Thymus (tissue), 14 donors: ENCODE measurements at places on chromosomes 16 and 17. TPM values are rescaled to one million over a fixed set of nuclear protein-coding genes. Genes with fewer than 3 reads are reported as not detected.

DNA sequence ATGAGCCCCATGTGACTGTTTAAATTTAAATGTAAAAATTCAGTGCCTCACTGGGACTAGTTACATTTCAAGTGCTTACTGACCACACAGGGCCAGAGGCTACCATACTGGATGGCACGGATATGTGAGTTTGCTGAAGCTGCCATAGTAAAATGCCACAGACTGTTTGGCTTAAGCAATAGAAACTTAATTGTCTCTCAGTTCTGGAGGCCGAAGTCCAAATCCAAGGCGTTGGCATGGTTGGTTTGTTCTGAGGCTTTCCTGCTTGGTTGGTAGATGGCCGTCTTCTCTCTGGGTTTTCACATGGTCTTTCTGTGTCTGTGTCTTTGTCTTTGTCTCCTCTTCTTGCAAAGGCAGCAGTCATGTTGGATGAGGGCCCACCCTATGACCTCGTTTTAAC lies 878.9 kb upstream of the RBFOX1 start:
- H3K27ac ChIP-seq = no peak overlapping the region
- H3K4me1 ChIP-seq = no peaks in the 10 kb centered on the region
- no peak for DNase-seq
- no peaks in the 10 kb centered on the region for H3K27me3 ChIP-seq
- no peak overlapping the region for H3K4me3 ChIP-seq

DNA sequence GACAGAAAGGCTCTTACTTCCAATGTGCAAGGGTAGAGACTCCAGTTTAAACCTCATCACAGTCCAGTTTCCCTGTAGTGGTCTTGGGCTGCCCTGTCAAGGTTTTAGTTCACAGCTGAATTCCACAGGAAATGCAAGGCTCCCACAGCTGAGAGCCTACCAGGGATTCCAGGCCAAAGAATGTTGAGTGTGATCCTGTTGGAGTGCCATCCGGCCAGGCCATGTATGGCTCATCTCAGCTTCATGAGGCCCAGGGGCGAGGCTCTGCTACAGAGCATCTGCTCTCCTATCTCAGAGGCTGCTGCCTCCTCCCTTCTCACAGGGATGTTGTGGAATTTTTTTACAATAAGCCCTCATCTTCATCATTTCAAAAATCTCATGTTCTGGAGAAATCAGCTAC lies 239.8 kb upstream of the CCL2 start:
- no peaks in the 10 kb centered on the region for H3K36me3 ChIP-seq
- no peak overlapping the region for H3K27ac ChIP-seq
- no peaks in the 10 kb centered on the region for H3K4me1 ChIP-seq
- no peak for DNase-seq
- H3K27me3 ChIP-seq = no peaks in the 10 kb centered on the region

UNC13D gene
- 43.2 TPM for total RNA-seq

DNA sequence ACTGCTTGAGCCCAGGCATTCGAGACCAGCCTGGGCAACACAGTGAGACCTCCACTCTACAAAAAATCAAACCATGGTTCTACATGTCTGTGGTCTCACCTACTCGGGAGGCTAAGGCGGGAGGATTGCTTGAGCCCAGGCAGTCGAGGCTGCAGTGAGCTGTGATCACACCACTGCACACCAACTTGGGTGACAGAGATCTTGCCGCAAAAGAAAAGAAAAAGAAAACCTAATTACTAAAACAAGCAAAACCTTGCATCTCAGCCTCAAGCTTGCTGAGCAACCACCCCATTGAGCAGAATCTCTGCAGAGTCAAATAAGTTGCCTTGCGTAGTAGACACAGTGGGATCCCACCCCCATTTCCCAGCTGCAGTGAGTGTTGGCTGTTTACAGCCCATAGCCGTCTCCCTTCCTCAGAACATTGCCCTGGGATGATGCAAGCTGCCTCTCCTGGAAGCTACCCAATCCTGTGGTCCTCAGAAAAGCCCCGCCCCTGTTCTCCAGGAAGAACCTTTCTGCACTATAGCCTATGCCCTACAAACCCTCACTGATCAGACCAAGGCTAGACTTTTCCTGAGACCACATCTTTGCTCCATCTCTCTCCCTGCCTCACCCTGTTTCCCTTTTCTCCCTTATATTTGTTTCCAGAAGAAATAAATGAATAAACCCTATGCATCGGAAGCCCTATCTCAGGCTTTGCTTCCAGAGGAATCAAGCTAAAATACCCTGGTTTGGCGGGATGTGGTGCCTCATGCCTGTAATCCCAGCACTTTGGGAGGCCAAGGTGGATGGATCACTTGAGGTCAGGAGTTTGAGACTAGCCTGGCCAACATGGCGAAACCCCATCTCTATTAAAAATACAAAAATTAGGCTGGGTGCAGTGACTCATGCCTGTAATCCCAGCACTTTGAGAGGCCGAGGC lies 16.7 kb upstream of the ERN2 start:
- H3K36me3 ChIP-seq = no peaks in the 10 kb centered on the region
- no peak overlapping the region for H3K27ac ChIP-seq
- H3K4me1 ChIP-seq = no peaks in the 10 kb centered on the region
- no peak for DNase-seq

GRCh38 chr17:53033297-53033696 lies 789.4 kb upstream of the KIF2B start:
- no peaks in the 10 kb centered on the region for H3K4me1 ChIP-seq
- no peaks in the 10 kb centered on the region for H3K27me3 ChIP-seq
- no peak overlapping the region for H3K27ac ChIP-seq
- no peaks in the 10 kb centered on the region for H3K36me3 ChIP-seq
- DNase-seq = no peak

SDR42E2 gene
- total RNA-seq = 0.05 TPM

TMUB2 gene
- 21.4 TPM for total RNA-seq

NPB gene
- total RNA-seq = 1.7 TPM

- H3K27ac ChIP-seq = no peak overlapping the region
- no peaks in the 10 kb centered on the region for H3K4me1 ChIP-seq
- no peak for DNase-seq
- H3K4me3 ChIP-seq = no peak overlapping the region
- H3K27me3 ChIP-seq = no peaks in the 10 kb centered on the region
Measured at GRCh38 chr16:49663081-49664065, 192.5 kb downstream of the ZNF423 start.

GRCh38 chr16:8087597-8088289 lies 502.6 kb downstream of the TMEM114 start:
- H3K27ac ChIP-seq = no peak overlapping the region
- H3K4me1 ChIP-seq = no peaks in the 10 kb centered on the region
- no peaks in the 10 kb centered on the region for H3K27me3 ChIP-seq
- no peaks in the 10 kb centered on the region for H3K36me3 ChIP-seq
- DNase-seq = no peak

PRSS36 gene
- total RNA-seq = 5.7 TPM

SMTNL2 gene
- total RNA-seq = 0.57 TPM

PTGES3L gene
- total RNA-seq = 0.76 TPM

GRCh38 chr17:21166595-21167210 lies 39.9 kb downstream of the DHRS7B start:
- H3K4me3 ChIP-seq = no peak overlapping the region
- H3K4me1 ChIP-seq = no peaks in the 10 kb centered on the region
- H3K27ac ChIP-seq = no peak overlapping the region

GRCh38 chr16:50273888-50274325 lies 7.6 kb downstream of the ADCY7 start:
- H3K27me3 ChIP-seq = no peaks in the 10 kb centered on the region
- DNase-seq = no peak
- H3K27ac ChIP-seq = peak overlapping the region; percentile 85
- H3K4me3 ChIP-seq = peak overlapping the region; percentile 56

GRCh38 chr17:42179911-42180410 lies 981 bp downstream of the KCNH4 start:
- no peak overlapping the region for H3K4me3 ChIP-seq
- H3K27me3 ChIP-seq = peaks cover 79% of the 10 kb centered on the region
- DNase-seq = peak; percentile 56
- H3K27ac ChIP-seq = no peak overlapping the region
- peaks cover 17% of the 10 kb centered on the region for H3K4me1 ChIP-seq

SRL gene
- 1.4 TPM for total RNA-seq

OR1F1 gene
- not detected for total RNA-seq

DNA sequence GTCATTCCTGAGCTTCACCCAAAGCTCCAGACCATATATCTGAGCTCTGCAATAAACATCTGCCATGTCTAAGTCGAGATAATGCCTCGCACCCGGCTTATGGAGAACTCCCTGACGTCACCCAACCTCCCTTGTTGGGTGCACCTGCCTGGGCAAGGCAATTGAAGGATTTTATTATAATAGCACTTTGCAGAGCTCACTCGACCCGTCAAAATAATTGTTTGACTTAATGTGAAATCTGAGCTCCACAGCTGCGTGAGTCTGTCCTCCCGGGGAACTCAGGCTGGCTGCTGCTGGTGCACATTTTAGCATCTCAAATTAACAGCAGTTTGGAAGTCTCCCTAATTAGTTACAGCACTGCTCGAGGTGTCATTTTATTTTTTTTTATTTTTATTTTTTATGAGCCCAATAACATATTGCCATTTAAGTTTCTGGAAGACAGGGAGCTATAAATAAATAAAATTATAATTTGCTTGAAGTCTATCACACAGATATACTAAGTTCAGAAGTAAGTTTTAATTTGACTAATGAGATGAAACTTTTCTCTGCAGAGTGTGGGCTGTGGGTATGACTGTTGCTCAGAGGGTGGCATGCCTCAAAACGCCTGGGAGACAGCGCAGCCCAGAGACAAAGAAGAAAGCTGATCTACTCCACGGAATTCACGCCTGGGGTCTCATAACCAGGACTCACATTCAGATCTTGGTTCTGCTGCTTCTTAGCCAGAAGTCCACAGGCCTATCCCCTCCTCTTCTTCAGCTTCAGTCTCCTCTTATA lies 401.4 kb upstream of the C16orf82 start:
- H3K4me3 ChIP-seq = no peak overlapping the region
- no peaks in the 10 kb centered on the region for H3K27me3 ChIP-seq
- DNase-seq = no peak
- H3K4me1 ChIP-seq = no peaks in the 10 kb centered on the region
- no peak overlapping the region for H3K27ac ChIP-seq

GRCh38 chr17:1630662-1631061 lies 2.0 kb upstream of the SLC43A2 start:
- DNase-seq = no peak
- no peak overlapping the region for H3K4me3 ChIP-seq
- peaks cover 5% of the 10 kb centered on the region for H3K4me1 ChIP-seq
- H3K27ac ChIP-seq = no peak overlapping the region

DNA sequence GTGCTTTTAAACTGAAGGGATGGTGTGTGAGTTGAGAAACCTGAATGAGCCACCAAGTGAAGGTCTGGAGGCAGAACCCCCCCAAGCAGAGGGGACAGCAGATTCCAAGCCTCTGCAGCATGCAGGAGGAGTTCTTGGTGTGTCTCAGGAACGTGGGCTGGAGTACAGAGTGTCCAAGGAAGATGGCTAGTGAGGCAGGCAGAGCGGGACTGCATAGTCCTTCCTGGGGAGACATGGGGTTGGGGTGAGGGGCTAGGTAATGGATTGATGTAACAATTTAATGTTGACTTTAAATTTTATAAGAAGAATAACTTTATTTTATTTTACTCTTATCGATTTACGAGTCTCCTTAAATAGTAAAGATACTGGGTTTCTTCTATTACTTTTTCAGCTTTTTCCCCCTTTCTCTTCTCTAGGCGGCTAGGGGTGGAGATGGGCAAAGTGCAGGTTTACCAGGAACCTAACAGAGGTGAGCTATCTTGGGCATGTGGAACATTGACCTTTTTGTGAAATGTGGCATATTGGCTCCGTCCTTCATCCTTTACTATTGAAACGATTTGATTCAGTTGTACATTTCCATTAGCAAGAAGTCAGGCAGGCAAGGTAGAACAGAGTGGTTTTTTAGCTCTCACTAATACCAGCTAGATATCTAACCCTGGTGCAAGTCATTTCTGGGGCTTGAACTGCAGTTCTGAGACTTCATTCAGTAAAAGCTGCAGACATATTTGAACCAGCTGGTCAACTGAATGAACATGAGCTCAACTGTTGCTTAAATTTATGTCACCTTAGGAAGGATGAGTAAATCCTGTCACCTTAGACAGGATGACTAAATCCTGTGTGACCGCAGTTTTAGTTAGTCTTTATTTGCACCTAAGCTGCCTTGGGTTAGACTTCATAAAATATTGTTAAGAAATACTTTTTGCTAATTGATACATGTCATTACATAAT lies 9.2 kb downstream of the PRPSAP2 start:
- no peaks in the 10 kb centered on the region for H3K4me1 ChIP-seq
- H3K27me3 ChIP-seq = no peaks in the 10 kb centered on the region
- H3K4me3 ChIP-seq = no peak overlapping the region
- peaks cover 42% of the 10 kb centered on the region for H3K36me3 ChIP-seq
- H3K27ac ChIP-seq = no peak overlapping the region

PRCD gene
- total RNA-seq = 0.47 TPM

EXOC3L1 gene
- 0.57 TPM for total RNA-seq

MEIOB gene
- 1.1 TPM for total RNA-seq

SLC13A2 gene
- total RNA-seq = not detected

KRT25 gene
- total RNA-seq = 0.19 TPM

- no peaks in the 10 kb centered on the region for H3K27me3 ChIP-seq
- no peak overlapping the region for H3K4me3 ChIP-seq
- no peak for DNase-seq
Measured at GRCh38 chr16:71912534-71913275, 17.4 kb downstream of the IST1 start.

GRCh38 chr16:4152267-4152666 lies 36.0 kb upstream of the ADCY9 start:
- no peak overlapping the region for H3K27ac ChIP-seq
- H3K4me3 ChIP-seq = no peak overlapping the region
- no peak for DNase-seq
- H3K4me1 ChIP-seq = no peaks in the 10 kb centered on the region
- H3K27me3 ChIP-seq = no peaks in the 10 kb centered on the region

GRCh38 chr16:75402821-75403475 lies 30.4 kb downstream of the CFDP1 start:
- no peaks in the 10 kb centered on the region for H3K4me1 ChIP-seq
- no peaks in the 10 kb centered on the region for H3K27me3 ChIP-seq
- peaks cover 7% of the 10 kb centered on the region for H3K36me3 ChIP-seq
- H3K27ac ChIP-seq = no peak overlapping the region

TEFM gene
- total RNA-seq = 18.7 TPM

DNA sequence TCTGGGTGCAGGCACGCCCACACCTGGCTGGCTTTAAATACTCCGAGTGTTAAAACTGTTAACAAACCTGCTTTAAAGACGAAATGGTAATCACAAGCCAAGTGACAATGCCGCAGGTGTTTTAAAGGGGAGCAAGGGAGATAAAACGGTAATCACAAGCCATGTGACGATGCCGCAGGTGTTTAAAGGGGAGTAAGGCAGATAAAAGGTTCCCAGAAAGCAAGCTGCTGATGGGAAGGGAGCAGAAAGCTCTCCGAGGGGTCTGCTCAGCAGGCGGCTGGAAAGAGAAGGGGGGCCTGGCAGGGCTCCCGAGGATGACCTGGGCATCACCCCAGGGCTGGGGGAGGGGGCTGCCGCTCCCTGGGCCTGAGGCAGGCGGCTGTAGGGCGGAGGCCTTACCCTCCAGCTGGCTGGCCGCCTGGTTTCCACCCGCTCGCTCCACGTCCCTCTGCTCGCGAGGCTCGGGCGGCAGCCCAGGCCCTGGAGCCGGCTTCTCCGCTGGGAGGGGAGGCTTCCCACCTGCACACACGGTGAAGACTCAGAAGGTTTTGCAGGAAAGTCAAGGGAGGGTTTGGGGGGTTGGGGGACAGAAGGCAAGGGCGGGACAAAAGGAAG lies 12.1 kb downstream of the NDUFAF8 start:
- peak; percentile 55 for DNase-seq
- peak overlapping the region; percentile 87 for H3K27ac ChIP-seq
- no peak overlapping the region for H3K4me3 ChIP-seq

- peaks cover 7% of the 10 kb centered on the region for H3K36me3 ChIP-seq
- peaks cover 13% of the 10 kb centered on the region for H3K27me3 ChIP-seq
- no peak overlapping the region for H3K4me3 ChIP-seq
- no peak for DNase-seq
Measured at GRCh38 chr17:35733366-35733765, 1.9 kb downstream of the RASL10B start.

- no peak overlapping the region for H3K4me3 ChIP-seq
- DNase-seq = peak; percentile 47
- H3K4me1 ChIP-seq = no peaks in the 10 kb centered on the region
Measured at GRCh38 chr16:88754912-88755744, 29.9 kb downstream of the PIEZO1 start.
